Stimulated activated CD8-positive, alpha-beta memory T cell treated with anti-CD3 and anti-CD28 coated beads, Interleukin-4, amount 100 ng/mL, for 4 hours (primary cell): ENCODE measurements at places on chromosomes 7 and 10.

DNA sequence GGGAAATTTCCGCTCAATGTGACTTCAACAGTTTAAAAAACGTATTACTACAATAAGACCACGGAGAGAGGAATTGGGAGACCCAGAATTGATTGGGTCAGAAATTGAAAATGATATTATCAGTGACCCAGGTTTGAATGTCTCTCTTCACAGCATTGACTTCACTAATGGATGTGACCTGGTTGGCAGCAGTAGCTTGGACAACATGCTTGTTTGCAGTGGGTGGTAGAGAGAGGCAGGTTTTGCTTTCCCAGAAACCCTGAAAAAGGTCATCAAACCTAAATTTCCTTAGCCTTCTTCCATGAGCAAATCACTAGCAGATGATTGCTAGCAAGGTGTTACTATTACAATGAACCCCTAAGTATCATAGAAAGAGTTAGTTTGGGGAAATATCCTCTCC lies 89.7 kb upstream of the ANTXRL start:
- no peak for DNase-seq

GRCh38 chr7:113953553-113953952 lies 34.7 kb upstream of the PPP1R3A start:
- DNase-seq = no peak

DNA sequence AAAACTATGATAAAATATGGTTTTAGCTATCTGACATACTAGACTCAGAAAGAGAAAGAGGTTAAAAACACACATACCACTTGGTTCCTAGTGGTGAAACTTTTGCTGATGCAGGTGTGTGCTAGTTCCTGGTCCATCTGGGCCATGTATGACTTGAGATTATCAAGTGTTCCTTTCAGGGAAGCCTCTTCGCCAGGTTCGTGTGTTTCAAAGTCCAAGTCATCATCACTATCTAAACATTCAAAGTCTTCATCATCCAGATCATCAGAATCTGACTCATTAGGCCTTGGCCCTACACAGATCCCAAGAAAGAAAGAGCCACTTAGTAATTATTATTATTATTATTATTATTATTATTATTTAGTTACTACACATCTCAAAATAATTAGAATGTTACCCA lies 26.4 kb downstream of the NUDT13 start:
- DNase-seq = no peak

GRCh38 chr10:31318382-31318853 lies 598 bp upstream of the ZEB1 start:
- no peak for DNase-seq

- DNase-seq = no peak
These were observed 30.0 kb downstream of the EEPD1 start for GRCh38 chr7:36182854-36183604.

DNA sequence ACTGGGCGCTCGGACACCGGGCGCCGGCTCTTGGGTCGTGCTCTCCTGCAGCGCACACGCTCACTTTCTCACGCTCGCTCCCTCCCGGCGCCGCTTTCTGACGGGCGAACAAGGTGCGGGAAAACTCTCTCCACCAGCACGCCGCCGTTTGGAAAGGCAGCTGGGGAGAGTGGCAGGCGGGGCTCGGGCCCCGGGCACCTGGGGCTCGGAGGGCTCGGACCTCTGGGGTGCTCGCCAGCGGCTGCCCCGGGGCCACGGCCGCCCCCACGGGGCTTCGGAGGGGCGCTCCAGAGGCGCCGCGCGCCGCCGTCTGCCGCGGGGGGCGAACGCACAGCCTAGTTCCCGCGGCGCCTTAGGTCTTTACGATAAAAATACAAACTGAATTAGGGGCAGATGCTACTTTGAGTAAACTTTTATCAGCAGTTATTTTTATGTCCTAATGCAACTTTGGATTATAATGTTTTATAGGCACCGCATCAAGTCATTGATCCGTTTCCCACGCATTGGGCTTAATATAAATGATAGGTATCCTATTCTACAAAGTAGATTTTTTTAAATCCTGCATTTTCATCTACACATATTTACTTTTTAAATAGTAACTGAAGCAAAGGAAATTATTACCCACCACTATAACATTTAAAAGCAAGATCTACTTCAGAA lies 535 bp upstream of the EPC1 start:
- DNase-seq = no peak

- no peak for DNase-seq
These were observed 45.0 kb upstream of the EEPD1 start for GRCh38 chr7:36107926-36108631.

- DNase-seq = no peak
These were observed 256.9 kb downstream of the EXOC4 start for GRCh38 chr7:133509822-133510221.

DNA sequence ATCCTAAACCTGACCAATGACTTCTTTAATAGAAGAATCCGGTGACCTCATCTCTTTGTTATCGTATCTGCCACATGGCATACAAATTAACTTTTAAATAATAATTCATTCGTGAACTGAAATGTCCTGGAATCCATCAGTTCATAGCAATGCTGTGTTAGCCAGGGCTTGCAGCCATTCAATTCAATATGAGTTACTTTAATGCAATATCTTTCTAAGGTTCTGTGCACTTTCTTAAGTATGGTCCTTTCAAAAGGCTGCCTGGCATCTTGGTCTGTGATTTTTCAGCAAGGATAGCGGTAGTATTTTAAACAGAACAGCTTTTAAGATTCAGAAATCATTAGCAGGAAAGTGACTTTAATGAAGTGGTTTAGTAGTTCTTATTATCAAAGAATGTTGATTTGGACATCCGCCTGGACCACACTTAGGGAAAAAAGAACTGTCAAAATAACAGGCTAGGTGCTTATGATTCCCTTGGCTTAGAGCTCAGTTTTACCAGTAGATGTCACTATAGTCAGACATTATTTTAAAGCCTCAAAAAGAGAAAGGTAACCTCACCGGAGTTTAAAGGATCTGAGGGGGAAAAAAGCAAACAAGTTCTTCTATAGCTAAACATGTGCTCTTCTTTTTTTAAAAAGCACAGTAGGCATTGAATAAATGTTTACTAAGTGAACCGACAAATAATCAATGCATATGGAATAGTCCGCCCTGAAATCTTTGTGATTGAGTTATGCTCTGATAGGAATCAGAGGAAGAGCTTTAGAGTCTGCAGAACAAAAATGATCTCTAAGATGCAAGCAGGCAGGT lies 22.7 kb downstream of the SLC35G1 start:
- no peak for DNase-seq

- no peak for DNase-seq
These were observed 198.6 kb downstream of the HECW1 start for GRCh38 chr7:43311052-43311451.

GRCh38 chr7:82506702-82507101 lies 63.1 kb upstream of the CACNA2D1 start:
- DNase-seq = no peak

GRCh38 chr7:139362981-139363380 lies 3.3 kb downstream of the LUC7L2 start:
- DNase-seq = no peak

DNA sequence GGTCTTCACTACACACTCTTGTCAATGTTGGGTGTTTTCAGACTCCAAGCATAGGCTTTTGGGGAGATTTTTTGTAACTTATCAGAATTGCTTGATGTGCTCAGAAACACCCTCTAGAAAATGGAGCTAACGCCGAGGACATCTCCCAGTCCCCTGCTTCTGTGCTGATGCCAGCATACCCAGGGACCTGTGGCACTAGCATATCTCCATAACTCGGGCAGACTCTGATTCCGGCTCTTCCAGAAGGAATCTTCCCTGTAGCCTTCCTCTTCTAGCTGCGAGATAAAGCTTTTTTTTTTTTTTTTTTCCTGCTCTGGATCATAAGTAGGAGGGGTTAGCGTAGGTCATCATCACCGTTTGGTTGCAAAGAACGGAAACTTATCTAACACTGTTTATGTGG lies 434.4 kb downstream of the GALNT17 start:
- DNase-seq = no peak

DNA sequence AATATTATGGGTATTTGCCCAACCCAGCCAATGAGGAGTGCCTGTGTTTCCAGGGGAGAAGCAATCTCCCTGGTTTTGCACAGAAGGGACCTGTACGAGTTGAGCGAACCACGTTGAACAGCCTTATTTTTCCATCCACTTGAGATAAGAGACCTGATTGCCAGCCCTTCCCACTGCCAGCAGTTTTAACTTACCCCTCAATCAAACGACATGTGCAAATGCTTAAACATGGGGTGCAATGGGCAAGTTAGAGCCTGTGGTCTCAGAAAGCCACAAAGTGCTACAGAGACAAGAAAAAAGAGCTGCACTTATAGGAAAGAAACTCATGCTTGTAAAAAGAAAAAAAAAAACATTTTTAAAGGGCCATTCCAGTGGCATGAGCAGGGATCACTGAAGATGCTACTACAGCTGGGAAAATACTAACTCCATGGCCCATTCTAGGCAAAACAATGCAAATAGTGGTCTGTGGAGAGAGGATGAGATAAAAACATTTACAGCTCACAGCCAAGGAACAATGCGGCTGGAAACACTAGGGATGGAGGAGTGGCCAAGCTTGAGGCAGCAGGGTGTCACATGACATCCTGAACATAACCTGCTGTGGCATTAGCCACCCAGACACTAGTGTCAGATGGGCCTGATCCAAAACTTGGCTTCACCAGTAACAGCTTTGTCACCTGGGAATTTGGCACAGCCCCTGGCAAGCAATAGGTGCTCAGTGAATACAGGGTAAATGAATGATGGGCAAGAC lies 162.8 kb downstream of the ELMO1 start:
- no peak for DNase-seq

DNA sequence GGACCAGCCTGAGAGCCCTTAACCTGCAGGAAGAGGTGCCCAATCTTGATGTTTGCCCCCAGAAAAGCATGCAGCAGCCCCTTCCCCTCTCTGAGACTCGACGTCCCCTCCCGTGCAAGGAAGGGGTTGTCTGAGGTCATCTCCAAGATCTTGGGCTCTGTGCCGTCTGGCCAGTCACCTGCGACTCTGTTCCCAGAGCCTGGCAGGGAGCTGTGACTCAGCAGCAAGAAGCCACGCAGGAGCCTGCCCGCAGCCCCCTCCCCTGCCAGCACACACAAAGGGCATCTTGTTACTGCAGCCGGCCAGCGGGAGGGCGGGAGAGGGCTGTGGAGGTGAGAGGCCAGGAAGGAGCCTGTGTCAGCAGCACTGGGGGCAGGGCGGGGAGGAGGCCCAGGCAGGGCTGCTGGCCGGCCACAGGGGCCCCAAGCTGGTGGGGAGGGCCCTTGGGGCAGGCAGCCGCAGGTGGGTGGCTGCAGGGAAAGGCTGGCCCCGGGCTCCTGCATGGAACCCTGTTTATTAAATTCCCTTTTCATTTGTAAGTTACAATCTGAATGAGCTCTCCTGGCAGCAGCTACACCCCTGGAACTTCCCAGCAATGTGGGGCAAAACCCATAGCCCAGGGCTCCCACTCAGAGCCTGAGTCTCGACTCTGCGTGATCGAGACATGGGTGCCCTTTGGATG lies 103.7 kb upstream of the ZMIZ1 start:
- no peak for DNase-seq

- no peak for DNase-seq
These were observed 36.2 kb upstream of the R3HCC1L start for GRCh38 chr10:98098247-98098646.

- DNase-seq = no peak
These were observed 141.7 kb downstream of the MACC1 start for GRCh38 chr7:20075440-20075839.

GRCh38 chr10:43120929-43121314 lies 17.3 kb upstream of the CSGALNACT2 start:
- no peak for DNase-seq

- no peak for DNase-seq
These were observed 43.1 kb upstream of the DDC start for GRCh38 chr7:50608196-50608906.

DNA sequence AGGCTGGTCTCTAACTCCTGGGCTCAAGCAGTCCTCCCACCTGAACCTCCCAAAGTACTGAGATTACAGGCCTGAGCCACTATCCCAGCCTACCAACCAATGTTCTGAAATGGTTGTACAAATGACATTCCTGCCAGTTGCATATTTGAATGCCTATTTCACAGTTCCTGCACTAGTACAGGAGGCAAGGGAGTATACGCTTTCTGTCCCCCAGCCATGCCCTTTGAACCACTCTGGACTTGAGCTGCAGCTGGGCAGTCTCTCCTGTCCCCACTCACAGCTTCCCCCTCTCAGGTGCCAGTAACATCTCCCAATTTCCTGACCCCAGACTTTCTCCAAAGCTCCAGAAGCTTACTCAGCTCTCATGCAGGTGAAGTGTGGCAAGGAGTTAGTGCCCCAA lies 58.9 kb downstream of the SPOCK2 start:
- DNase-seq = no peak

DNA sequence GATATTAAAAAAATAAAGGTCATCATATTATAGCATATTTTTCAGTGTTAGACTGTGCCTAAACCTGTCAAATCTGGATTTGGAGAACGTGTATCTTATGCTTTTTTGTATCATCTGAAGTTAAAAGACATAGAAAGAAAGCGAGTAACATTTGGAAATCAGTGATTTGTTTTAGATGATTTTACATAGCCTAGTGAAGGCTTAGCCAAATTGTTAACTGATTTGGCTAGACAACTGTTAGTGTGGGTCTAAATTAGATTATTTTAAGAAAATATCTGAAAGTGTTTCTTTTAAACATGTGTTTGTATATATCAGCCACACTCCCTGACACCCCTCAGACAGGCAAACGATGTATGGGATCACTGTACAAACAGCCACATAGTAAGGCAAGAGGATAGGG lies 35.6 kb downstream of the ACTA2 start:
- no peak for DNase-seq

GRCh38 chr10:113004069-113004618 lies 54.1 kb downstream of the TCF7L2 start:
- no peak for DNase-seq

DNA sequence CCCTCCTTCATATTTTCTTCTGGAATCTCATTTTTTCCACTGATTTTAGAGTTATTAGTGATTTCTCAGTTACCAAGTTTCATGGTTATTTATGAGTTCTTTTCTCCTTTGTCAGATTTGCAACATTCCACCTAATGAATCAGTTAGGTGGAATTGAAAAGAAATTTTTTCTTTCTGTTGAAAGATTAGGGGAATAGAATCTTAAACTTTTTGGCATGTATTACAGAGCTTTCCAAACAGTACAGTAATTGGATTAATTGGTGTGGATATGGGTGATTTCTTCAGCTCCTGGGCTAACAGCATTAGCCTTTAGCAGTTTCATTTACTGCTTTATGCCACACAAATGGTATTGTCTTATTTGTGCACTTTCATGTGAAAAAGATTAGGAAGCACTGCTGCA lies 17.0 kb downstream of the STAM start:
- DNase-seq = no peak

- no peak for DNase-seq
These were observed 191.5 kb upstream of the CELF2 start for GRCh38 chr10:10826125-10826524.
